ENCODE measurements at places on chromosomes 6 and 20.

DNA sequence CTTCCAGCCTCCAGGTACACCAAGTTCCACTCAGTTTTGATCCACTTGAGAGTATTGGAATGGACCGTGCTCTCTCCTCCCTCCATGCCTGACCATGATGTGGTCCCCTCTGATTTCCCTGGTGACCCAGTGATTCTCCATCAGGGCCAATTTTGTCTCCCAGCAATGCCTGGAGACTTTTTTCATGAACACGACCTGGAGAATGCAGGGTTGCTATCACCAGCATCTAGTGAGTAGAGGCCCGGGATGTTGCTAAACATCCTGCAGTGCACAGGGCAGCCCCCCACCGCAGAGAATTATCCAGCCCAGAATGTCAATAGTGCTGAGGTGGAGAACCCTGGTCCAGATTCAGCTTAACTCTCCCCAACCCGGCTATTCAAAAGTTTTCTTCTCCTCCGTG is 134.0 kb upstream of the RREB1 start:
- DNase-seq, result no peak

DNA sequence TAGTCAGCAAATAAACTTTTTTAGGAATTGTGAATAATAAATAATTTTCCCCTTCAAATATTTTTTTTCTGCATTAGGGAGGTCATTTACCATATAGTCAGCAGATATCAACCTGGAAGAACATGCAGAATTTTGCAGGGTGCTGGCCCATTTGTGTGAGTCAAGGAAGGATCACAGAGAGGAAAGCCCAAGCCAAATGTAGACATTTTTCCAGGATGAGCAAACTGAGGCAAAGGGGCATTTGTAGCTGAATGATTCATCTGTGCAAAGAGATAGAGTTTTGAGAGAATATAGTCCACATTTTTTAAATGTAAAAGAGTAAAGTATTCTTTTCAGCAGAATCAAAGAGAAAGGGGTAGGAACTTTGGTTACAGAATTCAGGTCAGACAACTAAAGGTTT is 555.5 kb upstream of the MARCKS start:
- no peak for DNase-seq

- DNase-seq, result no peak
These were observed 57.5 kb downstream of the RIN2 start for GRCh38 chr20:19815553-19815991.

- DNase-seq, result no peak
These were observed 44.1 kb downstream of the IRF4 start for GRCh38 chr6:435441-436307.

DNA sequence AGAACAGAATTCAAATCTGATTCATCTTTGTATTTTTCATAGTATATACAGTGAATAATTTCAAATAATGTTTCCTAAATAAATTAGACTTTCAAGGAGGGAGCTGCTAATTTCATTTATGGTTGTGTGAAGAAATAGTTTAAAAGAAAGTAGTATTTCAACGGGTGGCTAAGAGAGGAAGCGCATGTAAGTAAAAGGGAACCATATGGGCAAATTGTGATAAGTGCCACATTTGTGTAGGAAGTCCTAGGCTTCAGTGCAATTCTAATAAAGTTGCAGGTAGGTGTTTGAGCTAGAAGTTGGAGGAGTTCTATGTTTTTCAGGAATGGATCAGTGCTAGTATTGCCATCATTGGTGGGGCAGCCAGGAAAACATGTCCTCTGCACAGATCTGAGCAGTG is 178.8 kb upstream of the PRDM1 start:
- no peak for DNase-seq

DNA sequence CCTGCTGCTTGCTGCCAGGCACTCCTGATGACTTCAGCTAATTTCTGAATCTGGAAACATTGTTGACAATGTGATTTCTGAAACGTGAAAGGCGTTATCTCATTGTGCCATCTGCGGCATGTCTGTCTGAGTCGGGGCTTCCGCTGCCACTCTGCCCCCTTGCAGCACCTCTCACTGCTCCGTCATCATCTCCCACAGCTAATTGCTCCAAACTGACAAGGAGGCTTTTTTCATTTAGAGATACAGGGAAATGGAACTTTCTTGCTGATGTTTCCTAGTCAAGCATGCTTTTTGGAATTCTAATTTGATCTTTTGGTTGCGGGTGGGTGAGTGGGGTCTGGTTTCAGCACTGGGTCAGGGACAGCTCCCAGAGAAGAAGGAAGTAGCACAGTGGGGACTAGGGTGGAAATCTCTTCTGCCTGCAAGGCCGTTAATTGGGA is 233.5 kb downstream of the DHX35 start:
- no peak for DNase-seq

GRCh38 chr6:23784301-23784919 is 341.6 kb upstream of the NRSN1 start:
- DNase-seq, result no peak

- DNase-seq, result no peak
These were observed 390.1 kb upstream of the CITED2 start for GRCh38 chr6:139764498-139764986.

DNA sequence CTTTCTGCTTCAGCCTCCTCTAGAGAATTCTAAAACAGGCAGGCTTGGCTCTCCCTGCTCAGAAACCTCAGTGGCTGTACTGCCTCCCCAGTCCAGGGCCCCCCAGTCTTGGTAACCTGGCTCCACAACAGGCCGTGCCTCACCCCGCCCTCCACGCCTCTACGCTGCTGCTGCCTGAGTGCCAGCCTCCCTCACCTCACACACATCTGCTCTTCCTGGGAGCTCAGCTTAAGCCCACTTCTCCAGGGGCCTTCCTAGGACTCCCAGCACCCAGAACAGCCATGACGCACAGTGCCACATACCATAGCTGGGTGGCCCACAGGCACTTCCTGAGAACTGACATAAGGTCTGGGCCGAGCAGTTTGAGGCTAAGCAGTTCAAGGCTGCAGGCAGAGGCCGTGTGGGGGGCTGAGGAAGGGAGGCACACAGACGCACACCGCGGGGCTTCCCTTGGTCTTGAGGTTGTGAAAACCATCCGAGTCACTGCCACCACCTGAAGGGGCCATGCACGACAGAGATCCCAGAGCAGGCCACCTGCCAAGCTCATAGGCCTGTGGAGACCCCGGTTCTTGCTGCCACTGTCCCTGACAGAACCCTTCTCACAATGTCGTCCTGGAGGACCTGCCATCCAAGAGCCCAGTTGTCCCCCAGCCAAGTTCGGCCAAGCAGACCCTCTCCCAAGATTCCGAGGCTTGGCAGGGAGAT is 42.6 kb downstream of the DSTN start:
- DNase-seq, result no peak

- no peak for DNase-seq
These were observed 196.1 kb downstream of the JARID2 start for GRCh38 chr6:15441981-15442380.

GRCh38 chr6:21754891-21755290 is 161.3 kb downstream of the SOX4 start:
- DNase-seq, result no peak

DNA sequence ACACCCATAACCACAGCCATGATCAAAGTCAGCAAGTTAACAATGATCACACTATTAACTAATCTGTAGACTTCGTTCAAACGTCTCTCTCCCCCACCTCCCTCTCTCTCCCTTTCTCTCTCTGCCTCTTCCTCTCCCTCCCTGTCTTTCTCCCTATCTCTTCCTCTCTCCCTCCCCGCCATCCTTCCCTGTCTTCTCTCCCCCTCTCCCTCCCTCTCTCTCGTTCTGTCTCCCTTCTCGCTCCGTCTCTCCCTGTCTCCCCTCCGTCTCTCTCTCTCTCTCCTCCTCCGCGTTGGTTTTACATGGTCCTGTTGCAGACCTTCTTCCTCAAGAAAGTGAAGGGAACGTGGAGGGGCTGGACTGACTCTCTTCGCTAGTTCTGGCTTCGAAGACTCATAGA is 308.9 kb upstream of the FOXQ1 start:
- no peak for DNase-seq

GRCh38 chr20:52655395-52655794 is 316.8 kb upstream of the TSHZ2 start:
- DNase-seq, result no peak

DNA sequence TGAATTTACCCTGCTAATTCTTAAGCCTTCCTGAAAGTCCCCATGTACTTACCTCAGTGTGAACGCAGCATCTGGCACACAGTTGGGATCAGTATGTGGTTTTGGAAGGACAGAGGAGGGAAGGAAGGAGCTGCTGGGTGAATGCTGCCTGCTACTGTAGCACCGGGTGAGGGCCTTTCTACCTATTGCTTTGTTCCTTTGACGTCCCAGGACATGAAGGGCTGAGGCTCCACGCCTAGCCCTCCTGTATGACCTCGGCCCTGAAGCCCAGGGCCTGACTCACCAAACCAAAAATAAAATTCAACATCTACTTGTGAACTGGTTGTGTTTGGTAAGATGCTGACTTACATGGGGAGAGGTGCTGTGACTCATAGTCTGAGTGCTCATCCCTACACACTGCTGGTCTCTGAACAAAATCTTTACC is 51.1 kb downstream of the ARID1B start:
- DNase-seq, result no peak

- DNase-seq, result no peak
These were observed 2.2 kb upstream of the OLIG3 start for GRCh38 chr6:137496368-137496767.

- DNase-seq, result no peak
These were observed 38.8 kb upstream of the PKHD1 start for GRCh38 chr6:52126231-52126630.

DNA sequence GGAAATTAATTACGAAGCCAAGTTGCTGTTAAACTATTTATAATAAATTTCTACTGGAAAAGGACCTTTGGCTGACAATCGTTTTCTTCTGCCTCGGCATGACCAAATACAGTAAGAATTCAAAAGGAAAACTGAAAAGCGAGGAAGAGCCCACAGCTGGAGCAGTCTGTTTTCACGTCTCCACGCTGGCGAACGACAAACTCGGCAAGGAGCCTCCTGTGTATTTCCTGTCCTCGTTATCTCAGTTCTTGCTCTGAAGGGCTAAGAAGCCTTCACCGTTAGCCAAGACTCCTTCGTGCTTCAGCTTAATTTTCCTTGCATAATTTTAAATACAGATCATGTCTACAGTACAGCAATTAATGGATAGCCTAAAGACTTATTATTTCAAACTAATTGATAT is 214.3 kb upstream of the PLCB4 start:
- DNase-seq, result peak; percentile 5

DNA sequence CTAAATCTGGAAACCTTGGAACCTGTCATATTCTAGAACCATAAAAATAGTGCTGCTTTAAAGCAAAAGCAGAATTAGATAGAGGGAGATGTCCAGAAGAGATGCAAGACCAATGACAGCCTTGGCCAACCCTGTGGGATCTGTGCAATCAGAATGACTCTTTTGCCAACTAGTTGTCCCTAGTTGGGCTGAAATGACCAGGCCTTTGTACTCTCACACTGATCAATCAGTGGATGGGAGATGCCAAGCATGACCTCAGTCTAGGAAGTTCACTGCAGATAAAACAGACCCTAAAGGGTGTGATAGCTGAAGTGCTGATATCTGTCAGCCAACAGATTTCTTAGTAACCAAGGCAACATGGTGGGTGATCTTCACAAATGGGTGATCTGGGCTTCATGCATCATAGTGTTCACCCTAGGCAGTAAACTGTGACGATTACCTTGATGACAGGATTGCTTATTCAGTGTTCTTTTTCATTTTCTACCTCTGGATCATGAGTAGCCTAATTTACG is 52.1 kb downstream of the BCKDHB start:
- no peak for DNase-seq

GRCh38 chr6:149140910-149141290 is 176.6 kb upstream of the TAB2 start:
- DNase-seq, result no peak

- no peak for DNase-seq
These were observed 85.3 kb downstream of the GJA10 start for GRCh38 chr6:89979481-89980119.

- no peak for DNase-seq
These were observed 56.5 kb upstream of the DST start for GRCh38 chr6:56699066-56699654.

- DNase-seq, result no peak
These were observed 282.8 kb upstream of the SASH1 start for GRCh38 chr6:148059869-148060268.

DNA sequence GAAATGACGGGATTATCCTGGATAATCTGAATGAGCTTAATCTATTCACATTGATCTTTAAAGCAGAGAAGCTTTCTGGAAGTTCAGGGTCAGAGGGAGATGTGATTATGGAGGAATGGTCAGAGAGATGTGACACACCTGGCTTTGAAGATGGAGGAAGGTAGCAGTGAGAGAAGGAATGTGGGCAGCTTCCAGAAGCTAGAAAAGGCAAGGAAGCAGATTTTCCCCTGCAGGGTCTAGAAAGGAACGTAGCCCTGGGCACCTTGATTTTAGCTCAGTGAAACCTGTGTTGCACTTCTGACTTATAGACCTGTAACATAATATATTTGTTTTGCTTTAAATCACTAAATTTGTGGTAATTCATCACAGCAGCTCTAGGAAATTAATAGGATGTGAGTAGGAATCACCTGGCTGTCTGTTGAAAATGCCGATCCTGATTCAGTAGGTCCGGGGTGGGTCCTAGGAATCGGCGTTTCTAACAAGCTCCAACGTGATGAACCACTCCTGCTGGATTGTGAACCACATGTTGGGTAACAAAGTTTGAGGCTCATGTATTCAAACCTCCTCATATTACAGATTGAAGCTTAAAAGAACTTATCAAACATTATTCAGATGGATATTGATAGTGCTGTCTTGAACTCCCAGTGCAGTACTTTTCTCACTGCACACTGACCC is 157.0 kb downstream of the GJA1 start:
- no peak for DNase-seq

DNA sequence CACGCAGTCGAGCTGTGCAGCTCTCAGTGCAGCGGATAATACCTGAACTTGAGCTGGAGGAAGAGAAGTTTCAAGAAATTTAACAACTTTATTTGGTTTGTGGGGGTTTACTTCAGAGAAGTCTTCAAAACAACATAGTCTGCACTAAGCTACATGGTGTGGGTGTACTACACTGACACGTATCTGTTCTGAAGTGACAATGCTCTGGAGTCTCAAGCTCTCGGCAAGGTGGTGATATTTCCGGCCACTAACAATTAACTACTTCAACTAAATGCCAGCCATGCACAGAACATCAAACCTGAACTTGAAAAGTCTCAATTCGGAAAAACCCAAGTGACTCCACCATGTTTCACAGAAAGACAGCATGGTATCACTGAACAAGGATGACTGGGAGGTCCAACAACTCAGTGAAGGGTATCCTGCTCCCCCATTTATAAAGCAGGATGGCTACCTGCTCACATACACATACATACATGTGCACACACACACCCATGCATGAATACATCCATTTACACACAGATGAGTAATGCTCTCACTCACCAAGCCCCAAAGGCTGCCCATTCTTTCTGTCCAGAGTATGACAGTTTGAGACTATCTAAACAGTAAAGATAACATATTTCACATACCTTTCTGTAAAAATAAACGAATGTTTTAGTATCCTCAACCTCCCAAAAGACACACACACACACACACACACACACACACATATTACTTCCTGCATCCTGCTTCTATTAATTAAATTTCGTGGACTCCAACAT is 15.4 kb upstream of the ANKRD60 start:
- no peak for DNase-seq

DNA sequence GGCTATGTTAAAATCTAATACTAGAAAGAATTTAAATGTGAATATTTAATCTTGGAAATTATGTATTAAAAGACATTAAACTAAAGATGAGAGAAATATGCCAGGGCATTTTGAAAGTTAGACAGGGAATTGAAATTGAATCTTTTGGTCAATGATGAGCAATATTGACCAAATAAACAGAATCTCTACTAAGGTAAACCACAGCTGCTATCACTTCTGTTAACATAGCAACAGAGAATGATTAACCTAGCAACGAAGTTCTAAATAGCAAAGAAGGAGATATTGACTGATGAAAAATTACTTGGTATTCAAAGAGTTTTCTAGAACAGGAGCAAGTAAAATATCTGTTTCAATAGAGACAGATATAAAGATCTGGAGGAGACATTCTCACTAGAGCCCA is 45.2 kb upstream of the RSPO3 start:
- no peak for DNase-seq
